ENCODE measurements at places on chromosomes 3 and 15. TPM values are rescaled to one million over a fixed set of nuclear protein-coding genes. Genes with fewer than 3 reads are reported as not detected.
A peak's percentile ranks its signal among the peaks of the same experiment; 100 is the strongest.

DNA sequence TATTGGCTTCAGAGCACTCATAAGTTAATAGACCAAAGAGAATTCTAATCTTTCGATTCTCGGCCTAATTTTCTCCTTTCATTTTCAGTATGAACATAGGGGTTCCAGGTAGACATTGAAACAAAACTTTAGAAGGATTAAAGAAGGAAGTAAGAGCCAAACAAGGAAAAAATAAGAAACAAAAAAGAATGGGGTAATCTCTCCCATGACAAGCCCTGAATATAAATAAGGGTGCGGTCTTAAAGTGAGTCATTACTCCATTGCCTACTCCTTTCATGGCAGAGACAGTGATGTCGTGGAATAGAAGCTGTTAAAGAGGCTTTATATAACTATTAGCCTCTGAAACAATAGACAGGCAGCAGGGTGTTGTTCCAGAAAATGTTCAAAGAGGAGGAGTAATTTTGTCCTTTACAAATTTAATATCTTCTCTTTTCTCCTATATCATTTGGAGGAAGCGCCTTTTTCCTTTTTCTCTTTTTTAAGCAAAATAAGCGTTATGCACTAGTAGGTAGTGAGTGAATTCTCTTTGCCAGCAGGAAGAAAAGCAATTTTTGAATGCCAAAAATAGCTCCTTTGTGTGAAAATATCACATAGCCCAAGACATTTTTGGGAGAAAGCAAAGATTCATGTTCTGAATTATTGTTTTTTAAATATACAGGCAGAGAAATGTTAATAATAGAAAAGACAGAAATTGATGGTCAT, 607.9 kb upstream of the KCNMB2 start:
- no peaks in the 10 kb centered on the region for H3K4me1 ChIP-seq
- H3K27me3 ChIP-seq, result no peaks in the 10 kb centered on the region
- no peak overlapping the region for H3K27ac ChIP-seq
- H3K36me3 ChIP-seq, result no peaks in the 10 kb centered on the region
- no peak overlapping the region for H3K4me3 ChIP-seq

DNA sequence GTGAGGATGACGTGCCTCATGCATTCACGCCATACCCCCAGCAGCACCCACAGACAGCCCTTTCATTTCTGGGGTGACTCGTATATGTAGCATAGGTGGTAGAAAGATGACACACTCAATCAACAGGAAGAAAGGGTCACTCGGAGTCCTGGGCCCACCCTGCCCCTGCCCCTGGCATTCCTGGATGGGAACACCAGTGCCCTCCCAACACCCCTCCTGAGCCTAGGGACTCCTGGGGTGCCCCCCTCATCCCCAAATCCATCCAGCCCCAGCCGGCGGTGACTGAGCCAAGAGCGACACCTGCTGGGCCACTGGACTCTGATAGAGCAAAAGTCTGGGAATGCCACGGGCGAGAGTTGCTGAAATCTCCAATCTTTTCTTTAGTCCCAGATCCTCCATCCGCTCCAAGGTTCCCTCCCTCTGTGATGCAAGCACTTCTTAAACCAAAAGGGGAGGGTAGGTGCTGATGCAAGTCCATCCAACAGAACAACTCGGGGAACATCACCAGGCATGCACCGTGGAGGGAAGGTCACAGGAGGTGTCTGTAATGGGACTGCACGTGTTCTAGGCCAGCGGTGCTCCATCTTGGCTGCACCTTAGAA, 31.1 kb downstream of the ACAN start:
- no peak overlapping the region for H3K4me3 ChIP-seq
- H3K27me3 ChIP-seq, result no peaks in the 10 kb centered on the region
- DNase-seq, result no peak
- no peaks in the 10 kb centered on the region for H3K36me3 ChIP-seq
- no peaks in the 10 kb centered on the region for H3K4me1 ChIP-seq
- no peak overlapping the region for H3K27ac ChIP-seq

DNA sequence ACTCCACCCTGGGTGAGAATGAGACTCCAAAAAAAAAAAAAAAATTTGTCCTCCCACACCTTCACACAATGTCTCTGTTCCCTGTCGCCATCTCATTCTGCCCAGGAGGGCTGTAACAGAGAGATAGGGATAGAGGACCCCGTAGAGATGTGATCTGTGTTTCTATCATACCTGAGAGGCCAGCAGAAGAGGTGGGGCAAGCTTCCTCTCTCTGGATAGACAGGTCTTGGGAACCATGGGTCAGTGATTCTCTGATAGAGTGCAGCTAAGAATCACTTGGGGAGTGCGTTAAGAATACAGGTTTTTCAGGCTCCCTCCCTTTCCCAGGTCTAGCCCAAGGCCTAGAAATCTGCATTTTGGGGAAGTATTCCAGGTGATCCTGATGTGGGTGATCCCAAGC, 8.3 kb downstream of the CA12 start:
- no peak overlapping the region for H3K4me3 ChIP-seq
- H3K27ac ChIP-seq, result peak overlapping the region; percentile 88
- peaks cover 13% of the 10 kb centered on the region for H3K4me1 ChIP-seq
- DNase-seq, result no peak
- no peaks in the 10 kb centered on the region for H3K36me3 ChIP-seq
- H3K27me3 ChIP-seq, result no peaks in the 10 kb centered on the region

DNA sequence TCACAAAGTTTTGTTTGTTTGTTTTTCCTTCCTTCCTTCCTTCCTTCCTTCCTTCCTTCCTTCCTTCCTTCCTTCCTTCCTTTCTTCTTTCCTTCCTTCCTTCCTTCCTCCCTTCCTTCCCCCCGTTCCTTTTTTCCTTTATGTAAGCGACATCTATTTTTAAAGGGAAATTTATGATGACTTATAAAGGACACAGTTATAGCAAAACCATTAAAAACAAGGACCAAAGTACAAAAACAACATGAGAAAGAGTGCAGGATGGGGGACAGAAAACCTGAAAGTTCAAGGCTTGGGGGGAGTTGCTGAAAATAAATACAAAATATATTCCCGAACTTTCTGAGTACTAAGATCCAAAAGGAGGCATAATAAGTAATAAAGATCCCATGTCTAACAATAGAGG, 1.8 kb downstream of the ADGRG7 start:
- H3K27me3 ChIP-seq, result no peaks in the 10 kb centered on the region
- H3K4me1 ChIP-seq, result no peaks in the 10 kb centered on the region
- no peaks in the 10 kb centered on the region for H3K36me3 ChIP-seq
- H3K4me3 ChIP-seq, result no peak overlapping the region

DNA sequence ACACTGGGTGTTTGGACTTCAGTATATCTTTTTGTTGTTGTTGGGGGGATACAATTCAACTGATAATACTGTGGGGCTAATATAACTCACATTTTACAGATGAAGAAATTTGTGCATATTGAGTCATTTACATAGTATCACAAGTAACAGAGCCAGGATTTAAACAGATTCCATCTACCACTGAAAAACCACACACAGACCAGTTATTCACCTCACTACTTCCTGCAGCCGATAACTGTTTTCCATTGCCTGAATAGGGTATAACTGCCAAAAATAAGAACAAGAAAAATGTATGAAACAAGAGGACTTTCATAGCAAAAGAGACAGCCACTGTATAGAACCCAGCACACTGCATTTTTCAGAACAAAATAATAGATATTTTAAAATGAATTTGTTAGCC, 215.8 kb upstream of the CNTN6 start:
- no peaks in the 10 kb centered on the region for H3K27me3 ChIP-seq
- no peak overlapping the region for H3K27ac ChIP-seq
- DNase-seq, result no peak
- no peaks in the 10 kb centered on the region for H3K4me1 ChIP-seq

DNA sequence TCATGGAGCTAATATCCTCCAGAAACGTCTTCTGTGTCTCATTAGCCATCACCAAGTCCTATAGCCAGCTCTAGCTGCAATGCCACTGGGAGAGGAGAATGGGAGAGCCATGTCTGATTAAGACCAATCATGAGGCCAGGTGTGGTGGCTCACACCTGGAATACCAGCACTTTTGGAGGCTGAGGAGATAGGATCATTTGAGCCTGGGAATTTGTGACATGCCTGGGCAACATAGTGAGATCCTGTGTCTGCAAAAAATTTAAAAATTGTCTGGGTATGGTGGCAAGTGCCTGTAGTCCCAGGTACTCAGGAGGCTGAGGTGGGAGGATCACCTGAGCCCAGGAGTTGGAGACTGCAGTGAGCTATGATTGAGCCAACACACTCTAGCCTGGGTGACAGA, 13.1 kb downstream of the MGLL start:
- no peak overlapping the region for H3K4me3 ChIP-seq
- H3K27ac ChIP-seq, result no peak overlapping the region
- H3K36me3 ChIP-seq, result no peaks in the 10 kb centered on the region
- peaks cover 3% of the 10 kb centered on the region for H3K4me1 ChIP-seq
- no peak for DNase-seq
- H3K27me3 ChIP-seq, result no peaks in the 10 kb centered on the region

DNA sequence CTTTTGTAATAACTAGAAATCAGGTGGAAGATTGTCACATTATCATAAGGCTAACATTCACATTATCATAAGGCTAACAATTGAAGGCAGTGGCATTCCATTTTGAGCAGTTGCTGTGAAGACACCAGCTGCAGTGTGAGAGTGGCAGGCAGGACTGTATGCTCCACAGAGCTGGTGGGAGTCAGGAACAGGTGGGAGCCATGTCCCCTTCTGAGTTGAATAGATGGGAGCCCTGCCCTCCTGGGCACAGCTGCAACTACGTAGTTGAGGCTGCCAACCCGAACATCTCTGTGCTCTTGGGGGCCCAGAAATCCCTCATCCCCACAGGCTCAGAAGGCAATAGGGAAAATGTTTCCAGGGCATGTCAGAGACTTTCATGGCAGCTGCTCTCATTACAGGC, 1627.6 kb downstream of the SI start:
- H3K27me3 ChIP-seq, result no peaks in the 10 kb centered on the region
- DNase-seq, result no peak
- no peak overlapping the region for H3K27ac ChIP-seq
- H3K4me1 ChIP-seq, result no peaks in the 10 kb centered on the region
- no peaks in the 10 kb centered on the region for H3K36me3 ChIP-seq

DNA sequence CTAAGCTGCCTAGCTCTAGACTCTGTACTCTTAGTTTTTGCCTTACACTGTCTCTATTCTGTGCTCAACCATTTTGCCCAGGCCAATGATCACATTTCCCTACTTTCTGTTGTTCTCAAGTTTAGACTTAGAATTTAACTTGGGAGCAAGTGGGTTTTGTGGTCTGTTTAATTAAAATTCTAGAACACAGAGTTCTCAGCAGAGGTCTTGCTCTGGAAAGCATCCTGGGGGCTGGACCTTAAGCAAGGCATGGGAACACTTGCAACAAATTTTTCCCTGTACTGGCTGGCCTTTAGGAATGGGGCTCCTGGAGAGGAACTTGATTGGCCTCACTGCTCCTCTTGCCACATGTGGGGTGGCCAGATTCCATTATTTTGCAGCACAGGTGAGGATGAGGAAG, 236.3 kb upstream of the LRTM1 start:
- H3K4me3 ChIP-seq, result no peak overlapping the region
- no peaks in the 10 kb centered on the region for H3K27me3 ChIP-seq
- H3K4me1 ChIP-seq, result no peaks in the 10 kb centered on the region
- no peak for DNase-seq
- no peaks in the 10 kb centered on the region for H3K36me3 ChIP-seq

SH3GL3 gene
- total RNA-seq, result not detected

DNA sequence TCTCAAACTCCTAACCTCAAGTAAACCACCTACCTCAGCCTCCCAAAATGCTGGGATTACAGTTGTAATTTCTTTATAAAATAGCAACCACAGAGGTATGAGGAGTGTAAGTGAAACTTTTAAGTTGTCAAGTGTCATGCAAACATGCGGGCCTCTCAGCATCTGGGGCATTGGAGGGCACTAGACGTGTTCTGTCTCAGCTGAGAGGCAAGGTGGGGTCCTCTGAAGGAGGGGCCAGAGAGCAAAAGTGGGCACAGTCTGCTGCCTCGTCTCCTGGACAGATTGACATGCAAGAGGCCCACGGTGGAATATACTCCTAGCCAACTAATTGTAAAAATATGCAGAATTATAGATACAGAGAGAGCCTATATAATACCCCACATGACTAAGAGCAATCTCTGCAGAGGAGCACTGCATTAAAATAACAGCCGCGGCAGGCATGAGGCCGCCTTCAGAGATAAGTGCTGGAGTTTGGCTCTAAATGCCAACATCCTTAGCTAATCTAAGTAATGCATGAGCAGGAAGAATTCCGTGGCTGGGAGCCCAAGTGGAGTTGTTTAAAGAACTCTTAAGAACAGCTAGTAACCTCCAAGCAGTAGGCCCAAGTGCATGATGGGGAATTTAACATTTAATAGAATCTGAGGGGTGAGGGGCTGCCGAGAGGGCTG, 87.8 kb upstream of the RNU6-1 start:
- no peak overlapping the region for H3K4me3 ChIP-seq
- no peaks in the 10 kb centered on the region for H3K36me3 ChIP-seq
- no peak for DNase-seq
- H3K4me1 ChIP-seq, result no peaks in the 10 kb centered on the region
- no peaks in the 10 kb centered on the region for H3K27me3 ChIP-seq

DNA sequence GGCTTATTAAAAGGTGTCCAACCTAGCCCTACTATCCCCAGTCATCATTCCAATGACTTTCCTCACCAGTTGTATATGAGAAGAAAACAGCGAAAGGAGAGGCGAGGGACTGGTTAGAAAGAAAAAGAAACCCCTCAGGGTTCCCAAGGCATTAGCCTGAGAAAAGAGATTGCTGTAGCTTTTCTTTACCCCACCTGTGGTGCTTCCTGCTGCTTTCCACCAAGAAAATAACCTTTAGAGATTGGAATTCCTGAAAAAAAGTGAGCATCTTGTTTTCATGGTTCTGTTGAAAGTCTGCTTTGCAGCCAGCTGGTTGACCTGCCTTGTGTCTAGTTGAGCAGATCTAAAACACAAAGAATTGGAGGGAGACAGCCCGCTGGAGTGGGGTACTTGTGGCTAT, 196.4 kb downstream of the CADPS start:
- H3K27me3 ChIP-seq, result no peaks in the 10 kb centered on the region
- DNase-seq, result no peak
- H3K36me3 ChIP-seq, result no peaks in the 10 kb centered on the region
- H3K4me1 ChIP-seq, result no peaks in the 10 kb centered on the region

GRCh38 chr3:52429031-52429430, 15.9 kb downstream of the SEMA3G start:
- no peak for DNase-seq
- no peaks in the 10 kb centered on the region for H3K27me3 ChIP-seq
- peaks cover 17% of the 10 kb centered on the region for H3K4me1 ChIP-seq

FETUB gene
- total RNA-seq, result not detected

- no peak for DNase-seq
- H3K4me1 ChIP-seq, result no peaks in the 10 kb centered on the region
- no peak overlapping the region for H3K4me3 ChIP-seq
- no peaks in the 10 kb centered on the region for H3K36me3 ChIP-seq
- H3K27me3 ChIP-seq, result no peaks in the 10 kb centered on the region
Measured at GRCh38 chr15:38207621-38208020, 45.0 kb upstream of the SPRED1 start.

Measured in breast epithelium (tissue), 4 donors.